ENCODE measurements at places on chromosomes 1 and 21.

DNA sequence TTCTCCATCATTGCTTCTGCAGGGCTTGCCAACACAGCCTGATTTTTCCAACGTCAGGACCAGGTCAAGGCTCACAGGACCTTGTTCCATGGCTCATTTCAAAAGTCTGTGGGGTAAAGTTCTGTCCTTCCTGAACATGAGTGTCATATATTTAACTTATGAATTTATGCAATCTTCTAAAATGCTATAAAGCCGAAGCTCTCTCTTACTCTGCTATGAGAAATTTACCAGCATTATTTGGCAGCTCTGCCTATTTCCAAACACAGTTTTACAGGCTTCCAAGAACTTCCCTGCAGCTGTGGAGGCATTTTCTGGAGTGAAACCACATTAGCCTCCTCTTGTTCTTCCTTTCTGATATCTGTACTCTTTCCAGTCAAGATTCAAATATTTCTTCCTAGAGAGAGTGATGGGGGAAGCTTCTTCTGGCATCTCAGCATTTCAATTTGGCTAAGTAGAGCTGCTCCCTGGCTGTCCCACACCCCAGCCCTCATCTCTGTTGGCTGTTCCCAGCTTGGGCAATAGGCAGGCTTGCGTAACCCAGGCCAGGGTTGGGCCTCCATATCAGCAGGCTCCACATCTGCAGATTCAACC lies 15.6 kb upstream of the HMGCS2 start:
- DNase-seq = no peak

GRCh38 chr1:113123737-113124136 lies 50.7 kb downstream of the LRIG2 start:
- no peak for DNase-seq

GRCh38 chr21:42809577-42810475 lies 69.5 kb downstream of the WDR4 start:
- no peak for DNase-seq

- no peak for DNase-seq
Measured at GRCh38 chr21:44459712-44460440, 4.6 kb downstream of the LRRC3 start.

- no peak for DNase-seq
Measured at GRCh38 chr1:245572709-245573108, 417.9 kb downstream of the KIF26B start.

- no peak for DNase-seq
Measured at GRCh38 chr1:156766298-156767100, 836 bp upstream of the PRCC start.

- no peak for DNase-seq
Measured at GRCh38 chr1:151805066-151805820, at the start of gene LINGO4. Gene LINGO4 (minus strand): TSS chr1:151805419. CDS start chr1:151802704, 2,715 bp downstream.

DNA sequence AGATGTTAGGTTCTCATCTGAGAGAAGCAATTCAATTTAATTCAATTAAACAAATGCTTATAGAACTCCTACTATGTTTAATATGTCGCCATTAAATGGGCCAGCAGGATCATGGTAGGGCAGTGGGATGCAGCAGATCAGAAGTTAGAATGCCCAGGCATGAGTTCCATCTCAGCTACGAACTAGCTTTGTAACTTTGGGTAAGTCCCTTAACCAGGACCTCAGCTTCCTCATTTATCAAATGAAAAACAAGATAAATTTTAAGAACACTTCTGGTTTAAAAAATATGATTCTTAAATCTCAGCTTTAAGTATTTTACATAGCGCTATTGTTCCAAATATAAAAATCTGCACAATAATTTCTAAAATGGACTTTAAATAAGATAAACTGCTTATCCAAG lies 67.5 kb upstream of the GFI1 start:
- DNase-seq = no peak

- no peak for DNase-seq
Measured at GRCh38 chr1:67138813-67139499, 4.2 kb upstream of the C1orf141 start.

DNA sequence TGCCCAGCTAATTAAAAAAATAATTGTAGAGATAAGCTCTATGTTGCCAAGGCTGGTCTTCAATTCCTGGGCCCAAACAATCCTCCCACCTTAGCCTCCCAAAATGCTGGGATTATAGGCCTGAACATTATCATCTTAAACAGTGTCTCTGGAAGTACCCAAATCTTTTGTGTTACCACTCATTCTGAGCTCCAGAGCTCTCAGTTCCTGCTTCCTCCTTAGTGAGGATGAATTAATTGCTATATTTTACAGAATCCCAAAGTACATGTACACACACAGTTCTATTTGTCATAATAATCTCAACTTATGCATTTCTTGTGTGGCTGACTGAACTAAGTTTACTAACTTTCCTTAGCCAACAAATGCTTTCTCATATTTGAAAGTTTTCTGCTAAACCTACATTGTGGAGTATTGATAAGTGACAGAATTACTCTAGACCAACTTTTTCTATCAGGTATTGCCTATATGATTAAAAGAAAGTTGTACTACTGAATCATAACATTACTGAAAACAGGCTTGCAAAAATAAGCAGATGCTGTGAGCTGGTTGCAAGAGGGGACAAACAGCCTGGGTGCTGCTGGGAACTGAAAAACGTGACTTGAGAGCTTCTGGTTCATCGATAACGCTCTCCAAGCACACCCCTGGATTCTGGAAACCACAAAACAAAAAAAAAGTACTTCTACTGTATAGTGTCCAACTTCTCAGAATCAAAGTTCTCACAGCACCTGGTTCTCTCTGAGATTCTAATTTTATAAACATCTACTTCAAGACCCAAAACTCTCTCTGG lies 15.3 kb downstream of the VAV3 start:
- DNase-seq = no peak

GRCh38 chr1:231369282-231369681 lies 31.2 kb downstream of the SPRTN start:
- no peak for DNase-seq

GRCh38 chr1:83698644-83699043 lies 300.3 kb downstream of the TTLL7 start:
- no peak for DNase-seq

- DNase-seq = no peak
Measured at GRCh38 chr1:223248001-223248769, 105.1 kb upstream of the TLR5 start.

- DNase-seq = no peak
Measured at GRCh38 chr1:225999912-226000337, 782 bp upstream of the SDE2 start.

DNA sequence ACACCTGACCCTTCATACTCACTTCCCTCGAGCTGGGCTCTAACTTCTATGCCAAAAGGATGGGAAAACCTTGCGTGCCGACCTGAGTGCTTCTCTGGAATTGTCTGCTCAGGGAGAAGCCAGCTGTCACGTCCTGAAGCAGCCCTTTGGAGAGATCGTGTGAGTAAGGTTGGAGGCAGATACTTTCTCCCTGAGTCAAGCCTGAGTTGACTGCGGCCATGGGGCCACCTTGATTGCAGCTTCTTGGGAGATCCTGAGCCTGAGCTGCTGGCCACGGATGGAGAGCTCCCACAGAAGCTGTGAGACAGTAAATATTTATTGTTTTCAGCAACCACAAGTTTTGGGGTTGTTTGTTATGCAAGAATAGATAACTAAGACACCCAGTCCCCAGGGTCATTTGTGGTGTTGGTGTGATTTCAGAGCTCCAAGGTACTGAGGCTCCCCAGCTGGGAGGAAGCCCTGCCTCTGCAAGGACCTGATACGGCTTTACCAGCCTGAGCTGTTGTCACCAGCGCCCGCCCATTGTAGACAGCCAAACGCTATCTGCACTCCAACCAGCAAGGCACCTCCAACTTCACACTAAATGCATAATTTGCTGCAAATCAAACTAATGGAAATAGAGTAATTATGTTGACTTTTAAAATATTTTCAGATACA lies 531.6 kb downstream of the PTPRU start:
- no peak for DNase-seq

- no peak for DNase-seq
Measured at GRCh38 chr1:67192902-67193301, 26.6 kb downstream of the IL23R start.

DNA sequence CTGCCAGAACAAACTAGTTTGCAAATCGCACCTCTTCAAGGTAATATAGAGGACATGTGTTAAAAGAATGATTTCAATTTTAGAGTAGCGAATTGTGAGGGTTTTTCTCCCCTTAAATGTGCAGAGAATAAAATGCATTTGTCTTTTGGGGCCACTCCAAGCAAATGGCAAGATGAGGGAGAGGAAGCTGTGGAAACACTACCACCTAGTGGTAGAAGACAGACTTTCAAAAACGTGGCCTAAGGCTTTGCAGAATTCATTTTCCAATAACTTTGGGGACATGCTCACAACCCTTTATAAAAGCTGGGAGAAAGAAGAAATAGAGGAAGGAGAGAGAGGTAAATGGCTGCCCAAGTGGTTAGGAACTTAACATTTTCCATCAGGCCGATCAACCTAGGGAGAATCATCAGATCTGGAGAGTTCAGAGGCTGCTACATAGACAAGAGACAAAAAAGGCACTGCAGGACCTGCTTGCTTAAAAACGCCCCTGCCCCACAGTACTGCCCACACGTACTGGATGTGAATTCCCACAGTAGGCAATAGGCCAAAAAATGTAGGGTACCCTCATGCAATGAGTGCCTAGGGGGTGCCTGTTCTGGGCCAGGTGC lies 15.7 kb upstream of the RCAN1 start:
- no peak for DNase-seq

- no peak for DNase-seq
Measured at GRCh38 chr1:178086294-178086693, 7.6 kb upstream of the RASAL2 start.

- DNase-seq = peak; percentile 40
Measured at GRCh38 chr1:109793486-109794318, 30.0 kb upstream of the EPS8L3 start.

DNA sequence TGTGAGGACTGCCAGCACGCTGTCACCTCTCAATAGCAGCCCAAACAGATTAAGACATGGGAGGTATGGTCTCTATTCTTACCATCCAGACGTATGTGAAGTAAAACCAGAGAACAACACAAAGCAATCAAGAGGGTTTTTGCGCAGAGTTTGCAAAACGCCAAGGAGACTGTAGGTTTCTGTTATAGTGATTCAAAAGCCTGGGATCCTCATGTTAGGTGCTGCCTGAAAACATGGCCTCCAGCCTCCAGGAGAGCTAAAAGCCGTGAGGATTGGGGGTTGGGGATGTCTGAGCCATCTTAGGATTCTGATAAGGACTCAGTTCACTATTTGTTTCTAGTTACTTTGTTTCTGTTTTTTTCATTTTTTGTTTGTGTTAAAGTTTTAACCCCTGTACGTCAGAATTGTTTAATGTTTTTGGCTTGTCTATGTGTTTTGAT lies 4.2 kb upstream of the CCT8 start:
- DNase-seq = no peak

GRCh38 chr1:226033582-226033981 lies 28.9 kb upstream of the H3-3A start:
- no peak for DNase-seq

DNA sequence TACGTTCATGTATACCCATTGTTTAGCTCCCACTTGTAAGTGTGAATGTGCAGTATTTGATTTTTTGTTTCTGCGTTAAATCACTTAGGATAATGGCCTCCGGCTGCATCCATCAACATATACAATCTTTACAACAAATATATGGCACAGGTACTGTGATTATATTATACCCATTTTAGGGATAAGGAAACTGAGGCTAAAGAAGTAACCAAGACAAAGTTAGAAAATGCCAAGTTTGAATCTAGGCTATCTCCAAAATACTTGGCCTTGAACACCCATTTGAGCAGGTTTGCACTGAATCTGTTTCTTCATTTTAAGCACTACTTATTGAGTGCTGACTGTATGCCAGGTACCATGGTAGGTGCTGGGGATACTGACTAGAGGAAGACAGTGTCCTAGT lies 149.6 kb downstream of the PBX1 start:
- DNase-seq = no peak

GRCh38 chr1:147768582-147768981 lies 8.2 kb upstream of the GJA5 start:
- DNase-seq = no peak

DNA sequence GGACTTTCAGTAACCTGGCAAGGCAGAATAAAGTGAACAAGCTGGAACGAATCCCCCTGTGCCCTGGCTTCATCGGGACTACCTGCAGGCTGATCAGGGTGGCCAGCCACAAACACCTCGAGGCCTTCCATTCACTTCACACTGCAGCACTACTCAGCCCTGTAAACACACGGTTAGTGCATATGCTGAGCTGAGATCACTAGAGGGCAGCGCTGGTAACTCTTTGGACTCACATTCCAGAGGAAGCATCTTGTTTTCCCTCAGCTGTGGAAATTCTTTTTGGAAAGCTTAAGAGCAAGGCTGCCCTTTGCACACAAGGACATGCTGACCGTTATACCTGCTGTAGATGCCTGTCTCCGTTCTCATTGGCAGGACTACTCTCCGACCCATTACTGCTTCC lies 32.1 kb downstream of the PCSK9 start:
- DNase-seq = no peak
